ENCODE measurements at places on chromosomes 3 and 15.

DNA sequence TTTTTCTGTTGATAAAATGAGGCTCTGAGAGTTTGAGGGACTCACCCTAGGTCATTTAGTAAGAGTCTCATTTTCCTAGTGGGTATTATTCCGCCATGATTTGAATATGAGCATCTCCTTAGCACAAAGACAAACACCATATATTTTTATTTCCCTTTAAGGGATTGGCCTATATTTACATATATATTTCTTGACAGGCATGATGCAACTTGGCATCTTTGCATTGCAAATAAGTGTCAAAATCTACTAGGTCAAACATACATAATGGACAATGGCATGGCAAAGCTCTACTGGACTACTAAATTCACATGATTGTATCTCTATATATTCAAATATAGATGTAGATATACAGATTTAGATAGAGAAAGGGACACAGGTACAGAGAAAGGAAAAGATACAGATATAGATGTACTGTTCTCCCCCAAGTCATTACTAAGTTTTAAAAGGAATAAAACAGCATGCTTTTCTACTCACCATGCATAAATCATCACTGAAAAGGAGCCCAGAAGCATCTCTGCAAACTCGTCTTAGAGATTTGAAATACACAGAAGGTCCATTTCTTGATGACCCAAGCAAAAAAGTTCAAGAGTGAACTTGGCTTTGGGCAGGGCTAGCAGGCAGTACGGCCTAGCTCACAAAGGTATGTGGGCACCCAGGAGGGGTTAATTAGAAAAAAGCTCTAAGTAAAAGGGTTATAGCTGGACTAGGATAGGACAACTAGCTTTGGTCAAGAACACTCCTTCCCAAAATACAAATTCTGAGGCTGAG lies 495.8 kb downstream of the NTRK3 start:
- no peak for DNase-seq

DNA sequence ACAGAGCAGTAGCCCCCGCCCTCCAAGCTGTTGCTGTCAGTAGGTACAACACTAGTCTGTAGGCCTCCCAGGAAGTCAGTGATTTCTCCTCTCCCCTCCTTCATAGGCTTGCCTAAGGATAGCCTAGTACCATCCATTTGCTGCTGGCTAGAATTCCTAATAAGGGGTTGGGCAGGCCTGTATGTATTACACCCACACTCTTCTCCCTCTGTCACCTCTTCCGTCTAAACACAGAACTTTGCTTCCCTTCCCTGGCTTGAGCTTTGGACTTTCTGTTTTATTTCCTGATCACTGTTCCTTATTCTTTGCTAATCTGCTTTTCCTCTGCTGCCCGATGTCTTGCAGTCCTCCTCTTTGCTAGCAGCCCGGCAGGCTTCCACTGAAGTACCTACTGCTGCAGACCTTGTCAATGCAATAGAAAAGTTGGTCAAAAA lies 93.4 kb upstream of the UMPS start:
- DNase-seq, result no peak

DNA sequence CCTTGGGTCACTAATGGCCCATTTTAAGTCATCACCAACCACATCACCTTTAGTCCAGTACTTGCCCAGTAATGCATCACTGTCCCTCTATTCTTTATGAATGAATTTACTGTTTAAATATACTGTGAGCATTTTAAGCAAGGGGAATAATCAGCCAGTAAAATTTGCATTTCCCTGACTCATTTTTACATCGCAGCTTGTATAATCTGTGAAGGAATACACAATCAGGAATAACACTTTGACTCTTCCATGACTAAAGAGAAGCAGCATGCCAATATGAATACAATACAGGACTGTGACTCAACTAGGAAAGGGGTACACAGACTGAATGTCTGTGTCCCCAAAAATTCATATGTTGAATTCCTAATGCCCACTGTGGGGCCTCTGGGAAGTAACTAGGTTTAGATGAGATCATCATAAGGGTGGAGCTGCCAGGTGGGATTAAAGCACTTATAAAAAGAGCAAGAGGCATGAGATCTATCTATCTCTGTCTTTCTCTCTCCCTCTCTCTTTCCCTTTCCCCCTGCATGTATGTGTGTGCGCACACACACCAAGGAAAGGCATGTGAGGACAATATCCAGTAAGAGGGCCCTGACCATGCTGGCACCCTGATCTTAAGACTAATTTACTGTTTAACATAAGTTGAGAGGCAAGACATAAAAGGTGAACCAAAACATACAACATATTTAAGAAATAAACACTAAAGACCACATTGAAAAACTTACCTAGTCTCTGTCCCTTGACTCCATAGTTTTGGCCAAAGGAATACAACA lies 12.1 kb downstream of the B4GALT4 start:
- no peak for DNase-seq

GRCh38 chr15:60563539-60564404 lies 84.8 kb upstream of the ICE2 start:
- no peak for DNase-seq

DNA sequence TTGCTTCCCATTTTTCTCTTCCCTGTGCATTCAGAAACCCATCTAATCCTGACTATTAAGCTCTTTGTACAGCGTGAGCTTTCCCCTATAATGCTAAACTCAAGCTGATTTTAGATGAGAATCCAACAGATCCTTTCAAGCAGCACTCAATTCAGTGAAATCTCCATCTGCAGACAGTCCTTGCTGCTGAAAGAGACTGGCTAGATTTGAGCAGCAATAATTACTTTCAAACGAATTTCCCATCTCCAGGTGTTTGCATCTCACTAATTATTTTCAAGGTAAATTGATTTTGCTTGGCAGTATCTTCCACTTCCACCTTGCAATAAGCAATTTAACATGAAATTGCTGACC lies 49.5 kb upstream of the SLC7A14 start:
- DNase-seq, result no peak

DNA sequence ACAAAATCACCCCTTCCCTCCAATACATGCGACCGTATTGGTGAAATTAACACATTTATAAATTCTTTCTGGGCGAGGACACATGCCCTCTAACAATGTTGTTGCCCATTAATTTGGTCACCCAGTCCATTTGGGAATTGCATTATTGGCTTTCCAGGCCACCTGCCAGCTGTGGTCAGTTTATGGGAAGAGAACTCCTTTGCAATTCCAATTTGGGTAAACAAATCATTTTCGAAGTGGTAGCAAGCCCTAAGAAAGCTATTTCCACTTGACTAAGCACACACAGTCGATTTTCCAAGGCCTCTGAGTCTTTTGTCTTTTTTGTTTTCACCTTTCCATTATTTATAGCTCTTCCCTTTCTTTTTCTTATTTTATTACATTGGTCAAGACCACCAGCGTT lies 362.3 kb upstream of the RGMA start:
- peak; percentile 5 for DNase-seq

GRCh38 chr15:66155065-66155464 lies 98.5 kb downstream of the MEGF11 start:
- no peak for DNase-seq
